ENCODE measurements at places on chromosomes 5 and 9.

- no peak for DNase-seq
Measured at GRCh38 chr5:81167544-81167943, 65.6 kb upstream of the CKMT2 start.

- no peak for DNase-seq
Measured at GRCh38 chr5:181153814-181154213, 6.4 kb downstream of the OR2V2 start.

GRCh38 chr9:134569626-134570025, 72.0 kb upstream of the COL5A1 start:
- no peak for DNase-seq

- DNase-seq: no peak
Measured at GRCh38 chr5:116281309-116281708, 196.5 kb downstream of the COMMD10 start.

GRCh38 chr9:117394655-117395054, 20.2 kb downstream of the ASTN2 start:
- no peak for DNase-seq

GRCh38 chr5:39223565-39224156, 4.3 kb upstream of the FYB1 start:
- DNase-seq: no peak

DNA sequence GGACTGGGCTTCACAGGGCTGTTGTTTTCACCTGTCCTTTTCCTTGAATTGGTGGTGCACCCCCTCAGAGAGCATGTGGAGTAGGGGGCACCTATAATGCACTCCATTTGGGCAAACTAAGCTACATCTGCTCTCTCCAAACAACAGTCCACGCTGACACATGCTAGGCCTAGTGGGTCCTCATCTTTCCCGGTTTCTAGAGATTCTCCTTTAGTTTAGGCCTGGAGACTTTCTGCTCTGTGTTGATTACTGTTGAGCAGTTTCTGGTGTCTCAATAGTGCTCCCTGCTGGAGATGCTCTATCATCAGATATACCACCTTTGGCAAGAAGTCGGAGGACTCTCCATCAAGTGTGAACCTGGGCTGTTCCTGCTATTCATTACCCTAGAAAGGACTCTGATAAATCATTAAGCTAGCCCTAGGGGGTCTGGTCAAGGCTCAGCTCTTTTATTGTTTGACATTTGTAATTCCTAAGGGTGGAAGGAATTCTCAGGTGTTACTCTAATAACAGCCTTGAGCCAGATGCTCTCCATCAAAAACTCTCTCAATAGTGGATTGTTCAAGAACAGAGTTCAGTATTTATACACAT, 64.0 kb upstream of the FYB1 start:
- no peak for DNase-seq

GRCh38 chr9:72041775-72042194, 18.6 kb downstream of the C9orf57 start:
- no peak for DNase-seq

DNA sequence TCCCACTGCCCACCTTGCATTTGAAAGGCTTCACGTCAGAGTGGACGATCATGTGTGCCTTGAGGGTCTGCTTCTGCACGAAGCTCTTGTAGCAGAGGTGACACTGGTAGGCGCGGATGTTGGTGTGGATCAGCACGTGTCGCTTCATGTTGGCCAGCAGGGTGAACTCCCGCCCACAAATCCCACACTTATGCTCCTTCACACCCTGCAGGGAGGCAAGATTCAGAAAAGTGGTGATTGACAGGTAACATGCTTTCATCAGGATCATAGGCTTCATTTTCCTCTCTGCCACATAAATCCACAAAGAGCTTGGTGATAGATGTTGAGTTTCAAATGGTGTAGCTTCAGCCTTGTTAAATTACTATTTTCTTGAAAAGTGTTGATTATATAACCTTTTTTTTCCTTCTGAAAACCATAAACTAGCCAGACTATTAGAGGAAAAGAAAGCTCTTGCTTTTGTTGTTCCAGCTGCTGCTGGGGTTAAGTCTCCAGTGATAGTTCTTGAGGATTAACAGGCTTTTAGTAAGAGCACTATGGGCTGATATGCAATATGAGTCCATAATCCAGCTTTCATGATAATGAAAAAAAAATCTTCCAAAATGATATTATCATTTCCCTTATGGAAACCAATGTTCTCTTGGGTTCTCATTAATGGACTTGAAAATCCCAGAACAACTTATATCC, 50.7 kb downstream of the ZNF366 start:
- no peak for DNase-seq

DNA sequence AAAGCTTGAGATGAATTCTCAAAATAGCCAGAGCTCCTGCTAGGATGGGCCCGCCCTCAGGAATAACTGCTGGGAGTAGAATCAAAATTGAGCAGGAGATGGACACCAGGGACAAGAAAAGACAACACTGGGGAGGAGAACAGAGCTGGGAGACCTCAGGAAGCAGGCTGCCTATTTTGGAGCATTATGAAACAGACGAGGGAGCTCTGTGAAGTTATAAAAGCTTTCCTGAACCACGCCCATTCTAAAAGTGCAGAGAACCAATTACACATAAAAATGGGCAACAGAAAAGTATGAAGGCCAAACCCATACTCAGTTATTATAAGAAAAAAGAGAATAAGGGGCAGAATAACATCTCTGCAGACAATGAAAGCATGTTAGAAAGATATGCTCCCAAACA, 213.9 kb upstream of the TRPC7 start:
- DNase-seq: no peak

DNA sequence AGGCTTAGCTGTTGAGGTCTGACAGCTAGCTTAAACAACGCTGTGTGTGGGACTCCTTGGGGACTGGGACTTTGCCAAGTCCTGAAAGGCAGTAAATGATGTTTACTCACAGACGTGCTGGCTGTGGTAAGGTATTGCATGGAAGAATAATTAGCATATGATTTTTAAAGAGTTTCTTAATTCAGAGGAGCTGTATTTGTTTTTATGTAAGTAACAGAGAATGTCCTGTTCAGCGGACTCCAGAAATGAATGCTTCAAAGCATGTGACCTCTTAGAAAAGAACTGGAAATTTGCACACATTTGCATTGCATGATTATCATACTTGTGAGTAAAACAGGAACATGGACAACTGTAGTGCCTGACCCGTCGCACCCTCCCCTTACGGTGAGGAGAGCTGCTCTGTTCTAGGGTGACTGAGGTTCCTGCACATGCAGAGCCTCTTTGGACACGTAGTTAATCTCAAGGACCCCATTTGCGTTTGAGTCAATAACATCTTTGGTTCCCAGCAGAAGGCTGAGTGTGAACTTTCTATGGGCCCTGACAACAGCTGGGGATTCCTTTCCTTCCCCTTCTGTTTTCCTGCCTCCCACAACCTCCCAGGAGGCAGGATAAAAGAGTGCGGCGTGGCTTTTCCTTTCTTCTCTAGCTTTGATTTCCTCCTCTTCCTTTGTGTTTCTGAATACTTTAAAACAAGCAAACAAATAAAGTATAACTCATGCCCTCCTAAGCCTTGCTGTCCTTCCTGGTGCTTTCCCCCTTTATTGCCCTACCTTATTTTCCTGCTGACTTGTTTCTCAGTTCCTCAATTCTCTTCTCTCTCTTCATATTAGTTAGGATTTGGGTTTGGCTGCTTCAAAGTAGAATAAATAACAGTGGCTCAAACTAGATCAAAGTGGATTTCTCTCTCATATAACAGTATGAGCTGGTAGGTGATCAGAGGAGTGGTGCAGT, 157.2 kb upstream of the CD180 start:
- no peak for DNase-seq

All from activated gamma-delta T cell (primary cell).